Glutamatergic neuron (in vitro differentiated cells): ENCODE measurements at places on chromosomes 6 and 20. TPM values are rescaled to one million over a fixed set of nuclear protein-coding genes. Genes with fewer than 3 reads are reported as not detected.

The GABRR1 gene
- not detected for total RNA-seq

The COL11A2 gene
- 3.8 TPM for total RNA-seq

The RNF217 gene
- 5.9 TPM for total RNA-seq

- H3K27ac ChIP-seq: no peak overlapping the region
- no peak for DNase-seq
- no peaks in the 10 kb centered on the region for H3K27me3 ChIP-seq
- H3K4me3 ChIP-seq: no peak overlapping the region
Observed at GRCh38 chr20:13245250-13245723, 24.2 kb downstream of the ISM1 start.

DNA sequence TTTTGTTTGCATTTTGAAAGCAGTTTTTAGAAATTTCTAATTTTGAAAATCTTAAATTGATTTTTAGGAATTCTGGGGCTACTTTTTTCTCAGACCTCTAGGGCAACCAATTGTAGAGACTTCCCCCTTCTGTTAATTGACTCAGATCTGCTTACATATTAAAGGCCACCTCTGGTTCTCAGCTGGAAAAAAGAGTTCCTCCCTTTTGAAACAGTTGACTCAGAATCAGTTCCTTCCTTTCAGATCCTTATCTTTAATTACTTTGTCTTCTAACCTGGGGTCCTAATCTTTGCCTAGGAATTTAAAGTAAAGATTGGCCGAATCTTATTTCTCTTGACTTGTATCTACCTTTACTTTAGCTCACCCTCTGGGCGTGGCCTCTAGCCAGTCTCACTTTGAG is 146.8 kb downstream of the LAMA2 start:
- H3K36me3 ChIP-seq: no peaks in the 10 kb centered on the region
- H3K27ac ChIP-seq: no peak overlapping the region
- DNase-seq: no peak
- H3K4me1 ChIP-seq: no peaks in the 10 kb centered on the region
- H3K27me3 ChIP-seq: no peaks in the 10 kb centered on the region
- H3K4me3 ChIP-seq: no peak overlapping the region

DNA sequence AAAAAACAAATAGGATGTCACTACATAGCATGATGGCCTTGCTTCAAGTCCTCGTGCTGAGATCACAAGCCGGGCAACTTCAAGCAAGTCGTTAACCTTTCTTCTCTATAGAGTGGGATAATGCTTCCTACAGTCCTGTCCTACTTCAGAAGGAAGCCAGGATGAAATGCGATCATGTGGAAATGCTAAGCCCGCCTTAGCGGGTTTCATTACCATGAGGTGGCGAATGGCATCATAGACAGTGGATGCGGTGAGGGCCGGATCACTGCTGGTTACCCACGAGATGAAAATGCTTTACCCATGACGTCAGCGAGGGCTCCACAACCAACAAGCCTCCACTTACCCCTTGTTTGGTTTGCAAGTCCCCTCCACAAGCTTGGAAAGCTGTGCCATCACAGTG is 206.4 kb downstream of the TBXT start:
- no peaks in the 10 kb centered on the region for H3K27me3 ChIP-seq
- DNase-seq: no peak
- H3K4me1 ChIP-seq: peaks cover 4% of the 10 kb centered on the region

DNA sequence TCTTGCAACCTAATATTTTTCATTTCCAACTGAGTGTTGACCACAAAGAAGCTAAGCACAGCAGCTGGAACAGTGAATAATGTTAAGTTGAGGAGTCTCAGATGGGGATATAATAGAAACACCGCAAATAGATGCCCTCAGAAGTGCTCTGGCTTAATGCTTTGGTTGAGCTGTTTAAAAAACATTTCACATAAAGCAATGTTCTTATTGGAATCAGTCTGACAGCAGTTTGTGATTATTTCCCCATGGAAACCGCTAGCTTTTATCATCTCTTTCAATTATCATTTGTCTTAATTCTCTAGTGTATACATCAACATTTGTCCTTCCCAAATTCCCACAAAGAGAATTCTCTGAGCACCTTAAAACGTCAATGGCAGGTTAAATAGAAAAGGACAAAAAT is 30.8 kb downstream of the METTL24 start:
- no peak overlapping the region for H3K27ac ChIP-seq
- H3K4me1 ChIP-seq: peaks cover 79% of the 10 kb centered on the region
- peaks cover 6% of the 10 kb centered on the region for H3K27me3 ChIP-seq
- no peaks in the 10 kb centered on the region for H3K36me3 ChIP-seq

GRCh38 chr20:44463466-44463865 is 12.2 kb upstream of the TTPAL start:
- H3K36me3 ChIP-seq: no peaks in the 10 kb centered on the region
- no peak overlapping the region for H3K27ac ChIP-seq
- H3K4me3 ChIP-seq: no peak overlapping the region
- peaks cover 4% of the 10 kb centered on the region for H3K4me1 ChIP-seq
- no peak for DNase-seq
- no peaks in the 10 kb centered on the region for H3K27me3 ChIP-seq

DNA sequence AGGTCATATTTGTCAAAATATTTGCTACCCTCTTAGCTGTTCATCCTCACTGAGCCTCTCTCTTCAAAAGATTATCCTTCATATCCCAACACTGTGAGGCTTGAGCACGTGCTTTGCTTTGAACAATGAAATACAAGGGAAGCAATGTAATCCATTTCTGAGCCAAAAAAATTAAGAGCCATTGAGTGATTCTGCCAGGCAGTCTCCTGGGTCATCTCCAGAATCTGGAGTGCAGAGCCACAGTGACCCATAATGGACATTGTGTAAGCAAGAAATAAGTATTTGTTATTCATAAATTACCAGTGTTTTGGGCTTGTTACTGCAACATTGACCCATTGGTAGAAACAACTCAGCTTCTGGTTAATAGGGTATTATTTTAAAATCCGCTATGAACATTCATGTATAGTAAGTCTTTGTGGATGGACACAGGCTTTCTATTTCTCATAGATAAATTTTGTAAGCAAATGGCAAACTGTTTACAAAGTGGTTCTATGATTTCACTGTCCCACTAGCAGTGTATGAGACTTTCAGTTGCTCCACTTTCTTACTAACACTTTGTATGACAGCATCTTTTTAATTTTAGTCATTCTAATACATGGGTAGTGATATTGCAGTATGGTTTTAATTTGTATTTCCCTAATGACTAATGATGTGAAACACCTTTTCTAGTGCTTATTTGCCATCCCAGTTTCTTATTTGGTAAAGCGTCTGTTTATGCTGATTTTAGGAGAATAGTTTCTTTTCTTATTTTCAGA is 358.2 kb downstream of the PLCB1 start:
- H3K36me3 ChIP-seq: no peaks in the 10 kb centered on the region
- H3K27me3 ChIP-seq: no peaks in the 10 kb centered on the region
- H3K4me1 ChIP-seq: no peaks in the 10 kb centered on the region
- no peak for DNase-seq

DNA sequence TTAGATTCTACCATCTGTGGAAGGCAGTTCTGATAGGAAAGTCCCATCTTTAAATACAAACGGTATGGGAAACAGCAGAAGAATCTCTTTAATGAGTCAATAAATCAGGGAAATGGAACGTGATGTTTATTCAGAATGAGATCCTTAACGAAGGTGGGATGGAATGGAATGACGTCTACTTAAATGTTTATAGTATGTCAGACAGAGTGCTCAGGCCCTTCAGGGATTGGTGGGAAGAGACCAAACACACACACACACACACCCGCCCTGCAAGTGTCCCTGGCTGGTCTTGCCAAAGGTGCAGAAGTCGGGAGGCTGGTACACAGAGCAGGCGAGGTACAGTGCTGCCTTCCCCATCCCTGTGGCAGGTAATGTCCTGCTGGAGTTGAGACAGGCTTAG is 164.0 kb downstream of the FARS2 start:
- H3K4me3 ChIP-seq: no peak overlapping the region
- DNase-seq: no peak
- H3K27me3 ChIP-seq: peaks cover 1% of the 10 kb centered on the region
- peaks cover 10% of the 10 kb centered on the region for H3K4me1 ChIP-seq
- H3K36me3 ChIP-seq: peaks cover 1% of the 10 kb centered on the region
- H3K27ac ChIP-seq: no peak overlapping the region

DNA sequence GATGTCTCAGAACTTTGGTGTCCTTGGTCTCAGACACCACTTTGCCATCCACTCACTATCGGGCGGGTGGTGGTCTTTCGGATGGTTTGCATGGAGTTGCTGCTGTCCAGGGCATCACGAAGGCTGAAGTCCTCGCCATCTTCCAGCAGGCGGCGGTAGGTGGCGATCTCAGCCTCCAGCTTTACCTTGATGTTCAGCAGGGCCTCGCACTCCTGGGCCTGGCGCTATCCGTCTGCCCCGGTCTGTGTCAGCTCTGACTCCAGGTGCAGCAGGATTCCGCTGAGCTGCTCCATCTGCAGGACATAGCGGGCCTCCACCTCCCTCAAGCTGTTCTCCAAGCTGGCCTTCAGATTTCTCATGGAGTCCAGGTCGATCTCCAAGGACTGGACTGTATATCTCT is 36.0 kb downstream of the ZNF311 start:
- H3K27me3 ChIP-seq: peaks cover 3% of the 10 kb centered on the region
- no peak overlapping the region for H3K4me3 ChIP-seq
- peaks cover 13% of the 10 kb centered on the region for H3K36me3 ChIP-seq
- no peak overlapping the region for H3K27ac ChIP-seq
- DNase-seq: no peak

DNA sequence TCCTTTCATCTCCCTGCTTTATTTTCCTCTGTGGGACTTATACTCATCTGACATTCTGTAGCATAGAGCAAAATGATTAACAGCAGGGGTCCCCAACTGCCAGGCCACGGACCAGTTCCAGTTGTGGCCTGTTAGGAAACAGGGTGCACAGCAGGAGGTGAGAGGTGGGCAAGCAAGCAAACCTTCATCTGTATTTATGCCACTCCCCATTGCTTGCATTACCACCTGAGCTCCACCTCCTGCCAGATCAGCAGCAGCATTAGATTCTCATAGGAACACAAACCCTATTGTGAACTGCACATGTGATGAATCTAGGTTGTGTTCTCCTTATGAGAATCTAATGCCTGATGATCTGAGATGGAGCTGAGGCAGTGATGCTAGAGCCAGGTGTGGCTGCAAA is 130.5 kb upstream of the SLC24A3 start:
- peaks cover 18% of the 10 kb centered on the region for H3K36me3 ChIP-seq
- no peak for DNase-seq

GRCh38 chr6:157144859-157145568 is 178.3 kb downstream of the TMEM242 start:
- peaks cover 47% of the 10 kb centered on the region for H3K4me1 ChIP-seq
- H3K27ac ChIP-seq: peak overlapping the region; percentile 64
- H3K27me3 ChIP-seq: peaks cover 13% of the 10 kb centered on the region
- no peak for DNase-seq
- no peak overlapping the region for H3K4me3 ChIP-seq

- H3K36me3 ChIP-seq: no peaks in the 10 kb centered on the region
- peak overlapping the region; percentile 82 for H3K4me3 ChIP-seq
- H3K27me3 ChIP-seq: no peaks in the 10 kb centered on the region
- H3K27ac ChIP-seq: peak overlapping the region; percentile 42
- peaks cover 4% of the 10 kb centered on the region for H3K4me1 ChIP-seq
- DNase-seq: no peak
Observed at GRCh38 chr6:73644941-73645591, 8.7 kb downstream of the SLC17A5 start.

DNA sequence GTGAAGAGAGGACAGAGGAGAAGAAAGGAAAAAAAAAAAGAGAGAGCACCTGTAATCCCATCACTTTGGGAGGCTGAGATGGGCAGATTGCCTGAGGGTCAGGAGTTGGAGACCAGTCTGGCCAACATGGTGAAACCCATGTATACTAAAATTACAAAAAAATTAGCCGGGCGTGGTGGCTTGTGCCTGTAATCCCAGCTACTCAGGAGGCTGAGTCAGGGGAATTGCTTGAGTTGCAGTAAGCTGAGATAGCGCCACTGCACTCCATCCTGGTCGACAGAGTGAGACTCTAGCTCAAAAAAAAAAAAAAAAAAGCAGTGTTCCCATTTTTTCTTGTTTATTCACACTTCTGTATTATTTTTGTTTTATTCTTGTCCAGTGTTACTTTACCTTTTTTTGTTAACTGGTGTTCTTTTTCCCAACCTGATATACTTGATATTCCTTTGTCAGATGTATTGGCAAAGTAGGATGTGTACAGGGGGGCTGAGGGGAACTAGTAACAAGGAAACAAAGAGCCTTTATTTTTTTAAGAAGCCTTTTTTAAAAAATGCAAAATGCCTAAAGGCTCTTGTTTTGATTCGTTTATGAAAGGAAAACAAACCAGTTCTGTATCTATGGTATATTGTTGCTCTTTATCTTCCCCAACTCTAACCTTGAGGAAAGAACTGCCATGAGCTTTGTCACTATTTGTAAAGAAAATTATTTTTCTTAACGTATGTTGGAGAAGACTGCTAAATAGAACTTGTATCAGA is 22.3 kb downstream of the COL19A1 start:
- no peaks in the 10 kb centered on the region for H3K4me1 ChIP-seq
- DNase-seq: no peak
- H3K4me3 ChIP-seq: no peak overlapping the region
- peaks cover 18% of the 10 kb centered on the region for H3K36me3 ChIP-seq
- no peaks in the 10 kb centered on the region for H3K27me3 ChIP-seq
- no peak overlapping the region for H3K27ac ChIP-seq

- H3K4me1 ChIP-seq: peaks cover 20% of the 10 kb centered on the region
- H3K27ac ChIP-seq: peak overlapping the region; percentile 36
- no peaks in the 10 kb centered on the region for H3K27me3 ChIP-seq
- no peaks in the 10 kb centered on the region for H3K36me3 ChIP-seq
- no peak for DNase-seq
- H3K4me3 ChIP-seq: no peak overlapping the region
Observed at GRCh38 chr6:37979392-37980221, 160.1 kb downstream of the ZFAND3 start.

DNA sequence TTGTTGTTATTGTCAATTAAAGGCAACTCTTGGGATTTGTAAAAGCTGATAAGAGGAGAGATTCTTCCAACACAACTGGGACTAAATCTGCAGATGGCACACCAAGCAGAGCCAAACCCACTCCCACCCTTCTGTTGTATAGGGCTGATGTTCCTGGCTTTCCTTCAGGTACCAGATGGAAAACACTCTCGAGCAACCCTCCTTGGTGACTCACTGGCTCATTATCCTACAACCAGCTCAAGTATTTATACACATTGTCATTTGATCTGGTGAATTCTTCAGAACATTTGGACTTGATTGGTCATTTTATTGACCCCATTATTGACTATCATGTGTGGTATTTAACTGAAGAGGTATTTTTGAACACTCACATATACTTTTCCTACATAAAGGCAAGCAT is 190.3 kb upstream of the PCSK2 start:
- no peak overlapping the region for H3K4me3 ChIP-seq
- H3K27ac ChIP-seq: no peak overlapping the region
- DNase-seq: no peak

- H3K36me3 ChIP-seq: peaks cover 3% of the 10 kb centered on the region
- no peak overlapping the region for H3K4me3 ChIP-seq
- H3K27ac ChIP-seq: no peak overlapping the region
- H3K4me1 ChIP-seq: peaks cover under 1% of the 10 kb centered on the region
- no peak for DNase-seq
Observed at GRCh38 chr6:84415517-84415916, 188.1 kb upstream of the CEP162 start.
